ENCODE measurements at places on chromosomes 1 and 21. TPM values are rescaled to one million over a fixed set of nuclear protein-coding genes. Genes with fewer than 3 reads are reported as not detected.

- no peak for DNase-seq
Observed at GRCh38 chr21:42063191-42063570, 7.9 kb upstream of the UMODL1 start.

DNA sequence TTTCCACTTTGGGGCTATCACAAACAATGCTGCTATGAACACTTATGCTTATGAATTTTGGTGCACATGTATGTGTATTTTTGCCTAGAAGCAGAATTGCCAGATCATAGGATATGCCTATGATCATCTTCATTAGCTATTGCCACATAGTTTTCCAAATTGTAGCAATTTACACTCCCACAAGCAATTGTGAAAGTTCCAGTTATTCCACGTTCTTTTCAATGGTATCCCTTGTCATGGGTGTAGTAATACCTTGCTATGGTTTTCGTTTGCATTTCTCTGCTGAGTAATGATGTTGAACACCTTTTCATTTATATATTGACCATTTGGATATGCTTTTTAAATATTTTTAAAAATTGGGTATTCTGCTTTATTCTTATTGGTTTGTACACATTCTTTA, 82.6 kb downstream of the MTR start:
- DNase-seq = no peak

GRCh38 chr1:10042746-10043145, 10.0 kb downstream of the UBE4B start:
- no peak for DNase-seq

The ZNF593OS gene
- total RNA-seq = not detected

The ADAMTS4 gene
- 1.3 TPM for total RNA-seq

- no peak for DNase-seq
Observed at GRCh38 chr21:42973309-42973990, 912 bp upstream of the PKNOX1 start.

GRCh38 chr1:210558302-210558701, 229.6 kb downstream of the HHAT start:
- DNase-seq = no peak

DNA sequence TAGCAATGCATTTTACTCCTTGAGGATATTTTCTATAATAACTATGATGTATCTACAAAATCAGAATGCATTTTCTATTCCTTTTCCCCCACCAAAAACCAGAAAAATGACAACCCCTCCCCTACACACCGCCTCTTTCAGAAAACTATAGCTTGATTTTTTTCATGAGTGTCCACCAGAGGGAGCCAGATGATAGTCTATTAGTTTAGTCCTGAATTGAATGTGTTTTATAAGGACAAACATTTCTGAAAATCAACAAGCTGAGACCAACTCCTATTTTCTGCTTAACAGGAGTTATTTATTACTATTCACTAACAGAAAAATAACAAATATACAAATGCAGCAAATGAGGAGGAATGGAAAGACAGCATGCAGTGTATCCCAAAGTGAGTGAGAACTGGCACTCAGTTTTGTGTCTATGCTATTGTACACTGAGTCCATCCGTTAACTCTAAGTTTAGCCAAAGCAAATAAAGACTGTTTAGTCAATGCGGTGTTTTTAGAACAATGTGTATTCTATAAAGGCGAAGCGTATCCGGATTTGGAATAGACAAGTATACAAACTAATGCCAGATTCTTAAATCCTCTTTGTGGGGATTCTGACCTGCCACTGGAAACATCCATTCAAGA, 182.6 kb downstream of the VAV3 start:
- peak; percentile 29 for DNase-seq

GRCh38 chr1:111855260-111855659, 99.6 kb downstream of the DDX20 start:
- DNase-seq = no peak

The SLC1A7 gene
- total RNA-seq = not detected

- DNase-seq = peak; percentile 97
Observed at GRCh38 chr1:205226868-205227583, 720 bp upstream of the TMCC2 start.

The TP73 gene
- total RNA-seq = 0.78 TPM

The MNDA gene
- not detected for total RNA-seq

DNA sequence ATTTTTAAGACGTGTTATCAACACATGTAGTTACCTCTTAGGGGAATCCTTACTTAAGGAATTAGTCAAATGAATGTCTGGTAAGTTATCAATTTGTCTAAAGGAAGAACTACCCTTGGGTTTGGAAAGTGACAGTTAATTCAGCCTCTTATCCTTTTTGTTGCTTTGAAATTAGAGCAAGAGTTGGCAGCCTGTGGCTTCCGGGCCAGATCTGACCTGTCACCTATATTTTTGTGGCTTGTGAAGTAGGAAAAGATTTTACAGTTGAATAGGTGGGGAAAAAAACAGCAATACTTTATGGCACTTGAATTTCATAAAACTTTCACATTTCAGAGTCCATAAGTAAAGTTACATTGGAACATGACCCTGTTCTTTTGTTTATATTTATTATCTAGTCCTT, 5.5 kb downstream of the MRPS6 start:
- DNase-seq = no peak

GRCh38 chr1:91925644-91926435, 23.4 kb upstream of the BRDT start:
- DNase-seq = no peak

- DNase-seq = no peak
Observed at GRCh38 chr1:160200786-160201185, 4.4 kb upstream of the PEA15 start.

DNA sequence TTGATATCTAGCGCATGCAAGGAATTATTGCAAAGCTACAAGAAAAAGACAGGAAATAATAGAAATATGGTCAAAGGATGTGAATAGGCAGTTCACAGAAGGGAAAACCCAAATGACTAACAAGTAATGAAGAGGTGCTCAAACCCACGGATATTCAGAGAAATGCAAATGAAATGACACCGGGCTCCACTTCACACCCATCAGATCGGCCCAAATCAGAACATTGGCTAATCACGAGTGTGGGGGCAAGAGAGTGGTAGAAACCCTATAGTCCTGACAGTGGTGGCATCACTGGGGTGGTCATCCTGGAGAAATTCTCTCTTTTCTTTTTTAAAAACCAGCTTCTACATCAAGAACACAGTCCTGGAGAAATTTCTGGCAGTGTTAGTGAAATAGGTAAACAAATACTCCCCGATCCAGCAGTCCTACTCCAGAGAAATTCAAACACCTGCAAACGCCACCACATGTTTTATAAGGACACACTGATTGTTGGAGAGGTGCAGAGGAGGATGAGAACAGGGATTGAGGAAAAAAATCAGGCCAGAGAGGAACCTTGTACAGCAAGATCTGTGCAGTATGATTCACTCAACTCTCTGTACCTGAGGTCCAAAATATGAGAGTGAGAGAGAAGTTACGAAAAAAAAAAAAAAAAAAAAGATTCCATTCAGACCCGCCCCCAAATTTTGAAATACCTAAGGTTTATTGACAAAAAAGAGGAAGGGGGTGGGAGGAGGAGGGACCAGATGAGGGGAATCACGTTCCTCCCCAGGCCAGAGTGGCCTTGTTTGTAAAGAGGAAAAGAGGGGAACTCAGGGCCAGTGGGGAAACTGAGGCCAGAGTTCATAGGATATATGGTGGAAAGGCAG, 9.2 kb upstream of the TNFRSF1B start:
- no peak for DNase-seq

Data from foreskin keratinocyte (primary cell).